Fibroblast of skin of left quadriceps (primary cell): ENCODE measurements at places on chromosomes 5 and 9.

DNA sequence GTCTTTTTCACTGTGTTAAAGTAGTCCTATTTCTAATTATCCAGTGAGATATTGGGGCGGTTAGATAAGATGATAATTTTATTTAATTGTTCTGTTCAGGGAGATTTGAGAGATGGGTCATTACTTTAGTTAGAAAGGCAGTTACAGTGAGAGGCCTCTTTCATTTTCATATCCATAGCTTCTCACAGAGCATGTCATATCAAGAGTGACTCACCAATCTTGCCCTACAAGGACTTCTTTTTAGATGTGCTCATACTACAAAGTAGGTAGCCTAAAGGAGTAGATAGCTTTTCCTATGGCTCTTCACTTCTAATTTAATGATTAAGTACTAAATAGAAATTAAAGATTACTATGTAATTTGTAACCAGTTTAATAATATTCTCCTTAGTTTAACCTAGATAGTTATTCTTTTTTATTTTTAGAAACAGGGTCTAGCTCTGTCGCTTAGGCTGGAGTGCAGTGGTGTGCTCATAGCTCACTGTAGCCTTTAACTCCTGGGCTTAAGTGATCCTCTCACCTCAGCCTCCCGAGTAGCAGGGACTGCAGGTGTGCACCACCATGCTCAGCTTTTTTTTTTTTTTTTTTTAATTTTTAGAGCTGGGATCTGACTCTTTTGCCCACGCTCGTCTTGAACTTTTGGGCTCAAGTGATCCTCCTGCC lies 71.0 kb downstream of the FER start:
- DNase-seq, result peak; percentile 15

- DNase-seq, result peak; percentile 50
Measured at GRCh38 chr5:90356622-90357021, 52.9 kb downstream of the CETN3 start.

DNA sequence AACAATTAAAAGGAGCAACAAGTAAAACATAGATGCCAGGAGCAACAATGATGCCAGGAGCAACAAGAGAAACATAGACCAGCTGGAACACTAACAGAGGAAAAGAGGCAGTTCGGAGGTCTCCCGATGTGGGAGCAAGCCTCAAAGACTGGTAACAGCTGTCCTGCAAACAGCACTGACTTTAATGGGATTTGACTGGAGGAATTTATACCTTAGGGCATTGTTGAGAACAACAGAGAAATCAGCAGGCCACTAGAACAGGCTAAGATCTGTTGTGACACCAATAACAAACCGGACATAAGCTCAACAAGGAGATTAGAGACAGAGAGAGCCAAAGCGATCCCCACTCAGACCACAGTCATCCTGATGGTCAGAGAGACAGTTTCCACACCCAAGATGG lies 11.8 kb upstream of the SYK start:
- DNase-seq, result no peak

DNA sequence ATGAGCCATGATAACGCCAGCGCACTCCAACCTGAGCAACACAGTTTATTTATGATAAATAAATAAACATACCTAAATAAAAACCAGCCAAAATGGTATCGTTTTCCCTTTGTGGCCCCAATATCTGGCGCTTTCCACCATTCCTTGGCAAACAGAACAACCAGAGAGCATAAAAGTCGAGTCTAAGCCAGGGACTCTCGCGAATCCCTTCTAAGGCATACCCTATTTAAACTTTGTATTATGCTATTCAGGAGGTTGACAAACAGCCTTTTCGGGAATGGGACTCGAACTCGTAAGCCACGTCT lies 386 bp upstream of the MATR3 start:
- DNase-seq, result no peak

GRCh38 chr9:113602126-113603047 lies 138.9 kb downstream of the RGS3 start:
- DNase-seq, result no peak

DNA sequence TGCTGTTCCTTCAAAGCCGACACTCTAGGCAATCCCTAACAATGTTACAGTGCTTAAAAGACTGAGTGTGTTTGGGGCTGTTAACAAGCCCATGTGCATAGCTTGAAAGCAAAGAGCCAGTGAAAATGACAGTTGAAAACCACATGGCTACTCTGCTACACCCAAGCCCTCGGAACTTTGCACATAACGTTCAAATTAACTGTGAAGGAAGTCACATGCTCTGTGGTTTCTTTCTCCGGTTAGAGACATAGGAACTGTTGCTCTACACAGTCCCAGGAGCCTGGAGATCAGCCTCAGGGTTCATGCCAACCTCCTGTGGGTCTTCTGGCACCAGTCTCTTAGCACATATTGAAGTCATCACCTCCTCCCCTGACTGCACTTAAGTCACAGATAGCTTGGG lies 51.1 kb downstream of the C9orf152 start:
- peak; percentile 74 for DNase-seq

- DNase-seq, result no peak
Measured at GRCh38 chr5:673831-674629, 19.1 kb downstream of the TPPP start.

GRCh38 chr5:149387982-149388381 lies 8.9 kb upstream of the IL17B start:
- DNase-seq, result no peak
